ENCODE measurements at places on chromosomes 7 and 10.

- no peak for DNase-seq
Observed at GRCh38 chr7:21345361-21345760, 82.5 kb upstream of the SP4 start.

- DNase-seq, result no peak
Observed at GRCh38 chr10:77667426-77668324, 30.1 kb upstream of the KCNMA1 start.

DNA sequence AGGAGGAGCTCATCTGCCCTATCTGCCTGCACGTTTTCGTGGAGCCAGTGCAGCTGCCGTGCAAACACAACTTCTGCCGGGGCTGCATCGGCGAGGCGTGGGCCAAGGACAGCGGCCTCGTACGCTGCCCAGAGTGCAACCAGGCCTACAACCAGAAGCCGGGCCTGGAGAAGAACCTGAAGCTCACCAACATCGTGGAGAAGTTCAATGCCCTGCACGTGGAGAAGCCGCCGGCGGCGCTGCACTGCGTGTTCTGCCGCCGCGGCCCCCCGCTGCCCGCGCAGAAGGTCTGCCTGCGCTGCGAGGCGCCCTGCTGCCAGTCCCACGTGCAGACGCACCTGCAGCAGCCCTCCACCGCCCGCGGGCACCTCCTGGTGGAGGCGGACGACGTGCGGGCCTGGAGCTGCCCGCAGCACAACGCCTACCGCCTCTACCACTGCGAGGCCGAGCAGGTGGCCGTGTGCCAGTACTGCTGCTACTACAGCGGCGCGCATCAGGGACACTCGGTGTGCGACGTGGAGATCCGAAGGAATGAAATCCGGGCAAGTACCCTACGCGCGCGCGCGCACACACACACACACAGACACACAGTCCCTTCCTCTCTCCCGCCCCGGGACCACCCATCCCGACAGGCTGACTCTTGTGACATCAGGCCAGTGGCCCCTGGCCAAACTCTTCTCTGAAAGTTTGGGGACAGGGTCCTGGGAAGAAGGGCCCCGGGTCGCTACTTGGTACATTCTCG lies 538 bp downstream of the TRIM8 start:
- peak; percentile 62 for DNase-seq

DNA sequence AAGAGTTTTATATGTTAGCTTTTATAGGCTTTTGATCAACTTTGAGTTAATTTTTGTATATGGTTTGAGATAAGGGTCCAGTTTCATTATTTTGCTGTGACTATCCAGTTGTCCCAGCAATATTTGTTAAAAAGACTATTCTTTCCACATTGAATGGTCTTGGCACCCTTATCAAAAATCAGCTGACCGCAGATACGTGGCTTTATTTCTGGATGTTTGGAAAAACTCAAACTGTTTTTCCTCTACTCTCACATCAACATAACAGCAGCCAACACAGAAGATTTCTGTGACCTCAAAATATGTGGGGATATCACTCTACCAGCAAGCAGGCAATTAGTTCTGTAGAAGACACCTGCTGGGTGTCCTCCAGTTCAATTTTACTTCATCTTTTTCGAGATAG lies 116.6 kb upstream of the GLCCI1 start:
- DNase-seq, result no peak

- no peak for DNase-seq
Observed at GRCh38 chr7:141976524-141977245, 3.1 kb upstream of the TAS2R38 start.

- DNase-seq, result no peak
Observed at GRCh38 chr10:7915923-7916536, 97.7 kb downstream of the TAF3 start.

- DNase-seq, result no peak
Observed at GRCh38 chr7:8035192-8035591, 66.6 kb downstream of the GLCCI1 start.

DNA sequence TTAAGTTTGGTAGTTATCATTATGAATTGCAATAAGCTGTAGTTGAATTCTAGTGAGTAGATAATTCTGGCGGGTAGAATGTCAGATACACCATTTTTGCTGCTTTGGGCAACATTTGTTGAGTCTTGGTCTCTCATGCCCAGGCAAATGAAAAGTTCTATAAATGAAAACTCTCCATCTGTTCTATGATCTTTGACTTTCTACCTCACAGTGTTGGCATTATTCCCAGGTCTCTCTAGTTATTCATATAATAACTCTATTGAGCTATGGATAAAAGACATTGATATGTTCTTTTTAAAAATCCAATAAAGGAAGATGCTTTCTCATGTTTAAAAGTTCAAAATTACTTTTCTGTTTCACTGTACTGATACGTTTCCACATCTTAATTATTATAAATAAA lies 415.3 kb upstream of the SEMA3D start:
- DNase-seq, result no peak

DNA sequence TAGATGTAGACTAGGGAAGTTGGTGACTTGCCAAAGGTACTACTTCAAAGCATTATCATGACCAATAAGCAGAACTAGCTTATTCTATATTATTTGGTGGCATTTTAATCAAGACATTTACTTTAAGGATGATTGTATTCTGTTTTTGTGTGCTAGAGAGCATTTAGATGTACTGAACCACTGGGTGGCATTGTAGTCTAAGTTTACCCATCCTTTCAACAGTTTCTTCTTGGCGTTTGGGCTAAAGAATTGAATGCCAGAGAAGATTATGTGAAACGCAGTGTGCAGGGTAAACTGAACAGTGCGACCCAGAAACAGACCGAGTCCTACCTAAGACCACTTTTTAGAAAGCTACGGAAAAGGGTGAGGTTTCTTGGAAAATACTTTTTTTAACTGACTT lies 26.8 kb downstream of the PRPF18 start:
- peak; percentile 28 for DNase-seq

GRCh38 chr7:151623766-151624165 lies 104.1 kb upstream of the RHEB start:
- no peak for DNase-seq

GRCh38 chr10:12638781-12639180 lies 289.4 kb downstream of the CAMK1D start:
- DNase-seq, result no peak

DNA sequence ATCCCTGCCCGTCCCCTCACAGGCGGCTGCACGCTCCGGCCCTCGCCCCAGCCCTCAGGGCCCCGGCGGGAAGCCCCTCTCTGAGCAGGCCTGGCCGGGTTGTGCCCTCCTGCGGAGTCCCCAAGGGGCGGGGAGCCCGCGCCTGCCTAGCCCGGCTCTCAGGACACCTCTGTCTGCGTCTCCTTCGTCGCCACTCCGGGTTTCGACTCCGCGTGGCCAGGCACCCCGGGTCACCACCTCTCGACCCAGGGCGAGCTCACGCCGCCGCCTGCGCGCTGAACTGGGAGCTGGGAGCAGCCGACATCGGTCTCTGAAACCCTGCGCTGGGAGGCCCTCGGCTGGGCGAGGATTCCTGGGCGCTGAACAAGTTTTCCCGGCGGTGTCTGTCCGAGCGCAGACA lies 6.2 kb upstream of the OGDHL start:
- DNase-seq, result no peak

DNA sequence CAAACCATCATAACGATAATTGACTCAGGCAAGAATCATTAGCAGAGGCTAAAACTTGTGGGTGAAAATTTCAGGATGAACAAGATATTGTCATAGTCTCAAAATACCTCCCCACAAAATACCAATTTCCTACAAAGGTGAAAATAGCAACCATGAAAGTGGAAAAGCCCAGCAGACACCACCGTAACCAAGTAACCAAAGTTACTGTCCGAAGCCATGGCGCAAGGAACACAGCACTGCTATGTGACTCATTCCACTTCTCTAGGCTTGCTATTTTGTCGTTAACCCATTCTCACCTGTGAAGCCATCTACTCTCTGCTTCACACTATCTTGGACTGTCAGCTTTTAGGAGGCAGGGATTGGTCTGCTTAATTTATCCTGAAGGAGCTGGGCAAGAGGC lies 113.8 kb upstream of the CACUL1 start:
- DNase-seq, result no peak

DNA sequence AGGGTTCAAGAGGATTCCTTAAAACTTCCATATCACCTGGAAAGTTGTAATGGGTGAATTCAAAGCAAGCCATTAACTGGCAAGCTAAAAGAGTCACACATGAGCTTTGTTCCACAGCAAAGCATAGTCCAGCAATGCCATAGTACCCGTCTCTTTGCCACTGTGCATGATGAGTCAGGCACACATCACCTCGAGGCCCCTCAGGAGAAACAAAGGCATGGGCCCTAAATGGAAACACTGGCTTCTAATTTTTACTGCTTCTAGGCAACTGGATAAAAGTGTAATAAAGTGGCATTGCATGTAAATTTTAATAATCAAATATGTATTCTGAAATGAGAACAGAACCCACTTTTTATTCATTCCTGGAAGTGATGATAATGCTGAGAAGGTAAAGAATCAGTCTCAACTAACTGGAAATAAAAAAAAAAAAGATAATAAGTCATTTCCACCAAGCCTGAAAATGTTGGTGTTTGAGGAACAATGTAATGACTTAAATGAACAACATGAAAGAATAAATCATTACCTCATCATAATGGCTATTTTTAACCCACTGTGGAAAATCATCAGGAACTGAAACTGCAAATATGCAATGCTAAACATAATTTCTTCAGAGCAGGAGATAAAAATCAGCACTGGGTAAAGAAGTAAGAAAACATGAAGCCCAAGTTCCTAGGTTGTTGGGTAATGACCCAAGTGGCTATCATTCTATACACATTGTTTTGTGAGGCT lies 104.9 kb downstream of the CDK6 start:
- no peak for DNase-seq

GRCh38 chr7:95253986-95254385 lies 70.3 kb downstream of the PON1 start:
- no peak for DNase-seq

DNA sequence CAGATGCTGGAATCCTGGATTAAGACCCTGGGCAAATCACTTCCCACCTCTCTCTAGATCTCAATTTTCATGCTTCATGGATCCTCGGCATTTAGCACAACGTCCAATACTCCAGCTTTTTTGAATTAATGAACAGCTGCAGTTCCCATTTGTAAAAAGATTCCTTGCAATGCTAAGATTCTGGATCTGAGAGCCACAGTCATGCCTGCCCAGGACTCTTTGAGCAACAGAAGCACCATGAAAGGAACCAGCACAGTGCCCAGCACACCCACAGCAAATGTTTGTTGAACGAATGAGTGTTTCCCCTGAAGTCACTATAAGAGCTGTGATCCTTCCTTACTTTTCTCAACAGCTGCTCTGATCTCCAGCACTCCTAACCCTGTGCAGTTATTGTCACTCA lies 20.8 kb upstream of the DDIT4 start:
- no peak for DNase-seq

GRCh38 chr10:131933696-131934086 lies 32.9 kb downstream of the PPP2R2D start:
- no peak for DNase-seq

GRCh38 chr7:104410742-104411141 lies 82.3 kb downstream of the LHFPL3 start:
- DNase-seq, result no peak

- no peak for DNase-seq
Observed at GRCh38 chr10:43890124-43890523, 241.4 kb upstream of the ZNF32 start.

DNA sequence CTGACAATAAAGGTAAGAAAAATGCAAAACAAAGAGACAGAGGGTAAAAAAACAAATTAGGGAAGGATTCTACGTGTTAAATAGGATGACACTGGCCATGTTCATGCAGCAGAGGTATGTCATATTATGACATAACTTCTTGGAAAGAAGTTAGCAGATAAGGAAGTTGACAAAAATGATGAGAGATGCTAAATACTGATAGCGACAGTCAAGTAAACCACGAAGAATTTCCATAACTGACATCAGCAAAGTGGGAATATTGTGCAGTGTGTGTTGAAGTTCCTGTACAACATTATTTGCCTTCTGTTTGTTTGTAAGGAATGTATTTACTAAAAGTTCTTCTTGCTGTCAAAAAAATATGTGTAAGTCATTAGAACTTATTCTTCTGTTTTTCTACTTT lies 29.5 kb downstream of the MDH2 start:
- no peak for DNase-seq

- DNase-seq, result no peak
Observed at GRCh38 chr10:126109893-126110292, 213.5 kb downstream of the FANK1 start.

DNA sequence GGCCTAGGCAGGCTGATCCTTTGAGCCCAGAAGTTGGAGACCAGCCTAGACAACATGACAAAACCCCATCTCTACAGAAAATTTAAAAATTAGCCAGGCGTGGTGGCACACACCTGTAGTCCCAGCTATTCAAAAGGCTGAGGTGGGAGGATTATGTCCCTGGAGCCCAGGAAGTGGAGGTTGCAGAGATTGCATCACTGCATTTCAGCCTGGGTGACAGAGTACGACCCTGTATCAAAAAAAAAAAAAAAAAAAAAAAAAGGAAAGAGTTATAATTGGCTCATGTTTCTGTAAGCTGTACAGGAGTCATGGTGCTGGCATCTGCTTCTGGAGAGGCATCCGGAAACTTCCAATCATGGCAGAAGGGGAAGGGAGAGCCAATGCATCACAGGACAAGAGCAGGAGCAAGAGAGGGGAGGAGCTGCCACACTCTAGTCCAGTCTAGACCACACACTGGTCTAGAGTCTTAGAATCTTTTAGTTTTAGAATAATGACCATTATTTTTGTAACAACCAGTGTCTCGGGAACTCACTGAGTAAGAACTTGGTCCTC lies 16.8 kb downstream of the DOCK1 start:
- no peak for DNase-seq

GRCh38 chr10:63497321-63497720 lies 23.9 kb upstream of the REEP3 start:
- DNase-seq, result no peak

GRCh38 chr10:22986771-22987542 lies 59.1 kb downstream of the ARMC3 start:
- DNase-seq, result no peak

GRCh38 chr7:4702961-4703512 lies 20.9 kb downstream of the FOXK1 start:
- no peak for DNase-seq

- DNase-seq, result no peak
Observed at GRCh38 chr7:103613655-103614642, 167.9 kb upstream of the SLC26A5 start.

GRCh38 chr10:131181456-131181855 lies 130.1 kb downstream of the TCERG1L start:
- DNase-seq, result peak; percentile 53

GRCh38 chr7:124379296-124379695 lies 346.4 kb upstream of the TMEM229A start:
- DNase-seq, result no peak

GRCh38 chr10:361203-362081 lies 226.2 kb downstream of the ZMYND11 start:
- no peak for DNase-seq

Data from cerebellum (tissue), 4 donors.